ENCODE measurements at places on chromosomes 7 and 10.
A peak's percentile ranks its signal among the peaks of the same experiment; 100 is the strongest.

DNA sequence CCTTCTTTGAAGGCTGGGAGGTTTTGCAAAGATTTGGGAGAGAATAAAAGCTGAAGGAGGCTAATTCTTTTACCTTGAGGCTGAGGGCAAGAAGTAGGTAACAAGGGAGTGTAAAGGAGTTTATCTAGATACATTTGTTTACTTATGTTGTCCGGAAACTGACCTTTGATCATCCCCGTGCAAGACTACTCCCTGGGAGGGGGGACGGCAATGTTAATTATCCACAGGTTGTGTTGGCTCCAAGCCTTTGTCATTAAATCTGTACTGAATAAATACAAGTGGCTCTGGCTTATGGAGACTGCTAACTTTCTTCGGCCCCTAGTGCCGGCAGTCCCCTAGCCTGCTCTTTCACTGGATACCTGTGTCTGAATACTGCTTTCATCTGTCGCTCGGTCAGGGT is 1250.6 kb upstream of the LRRTM3 start:
- DNase-seq, result no peak

DNA sequence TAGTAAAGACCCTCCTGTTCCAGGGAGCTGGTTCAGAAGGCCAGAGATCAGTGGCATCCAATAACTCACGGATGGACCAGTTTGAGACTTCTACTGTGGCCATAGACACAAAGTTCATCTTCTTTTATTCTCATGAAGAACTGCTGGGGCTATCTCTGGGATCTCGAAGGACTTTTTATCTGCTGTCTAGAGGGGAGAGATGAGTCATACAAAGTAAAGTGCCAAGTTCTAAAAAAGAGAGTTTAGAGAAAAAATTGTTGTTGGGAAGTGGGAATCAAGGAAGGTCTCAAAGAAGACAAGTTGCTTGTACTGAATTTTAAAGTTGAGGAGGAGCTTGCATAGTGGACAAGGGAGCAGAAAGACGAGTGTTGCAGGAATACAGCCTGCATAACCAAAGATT is 8.0 kb upstream of the FAM221A start:
- DNase-seq, result no peak

DNA sequence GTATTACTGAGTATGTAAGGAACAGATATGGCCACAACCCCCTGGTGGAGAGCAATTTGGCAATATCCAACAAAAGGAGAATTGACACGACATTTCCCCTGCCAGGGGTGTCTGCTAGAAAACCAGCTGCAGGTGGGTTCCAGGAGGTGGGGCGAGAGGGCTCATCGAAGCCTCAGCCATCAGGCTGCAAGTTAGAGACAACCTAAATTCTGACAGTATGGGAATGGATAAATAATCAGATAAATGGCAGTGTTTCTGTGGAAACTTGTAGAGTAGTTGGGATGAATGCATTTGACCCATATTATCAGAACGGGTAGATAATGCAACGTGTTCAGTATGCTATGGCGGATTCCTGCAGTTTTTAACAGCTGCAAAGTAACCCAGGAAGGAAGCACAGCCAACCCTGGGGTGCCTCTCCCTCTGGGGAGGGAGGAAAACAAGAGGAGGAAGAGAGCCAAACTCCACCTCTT is 3.5 kb downstream of the TMEM273 start:
- no peak for DNase-seq

DNA sequence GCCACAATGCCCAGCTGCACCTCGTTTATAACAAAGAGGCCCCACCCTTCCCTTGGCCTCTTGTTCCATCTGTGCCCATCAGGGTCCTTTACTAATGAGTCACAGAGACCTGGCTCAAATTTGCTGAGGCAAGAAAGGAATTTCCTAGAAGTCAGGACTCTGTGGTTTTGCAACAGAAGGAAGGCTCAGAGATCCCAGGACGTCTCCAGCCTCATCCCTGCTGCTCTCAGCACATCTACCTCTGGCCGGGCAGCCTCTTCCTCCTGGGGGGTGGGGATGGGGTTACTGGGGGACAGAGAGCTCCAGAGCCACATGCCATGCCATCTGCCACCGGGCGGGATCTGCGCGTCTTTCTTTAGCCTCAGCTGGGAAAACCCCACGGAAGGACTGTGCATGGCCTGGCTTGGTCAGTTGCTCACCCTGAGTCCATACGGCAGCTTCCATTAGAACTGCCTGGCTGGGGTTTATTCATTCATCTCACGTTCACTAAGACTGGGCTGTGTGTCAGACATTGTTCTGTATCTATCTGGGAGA is 41.9 kb upstream of the PSMG3 start:
- DNase-seq, result no peak

DNA sequence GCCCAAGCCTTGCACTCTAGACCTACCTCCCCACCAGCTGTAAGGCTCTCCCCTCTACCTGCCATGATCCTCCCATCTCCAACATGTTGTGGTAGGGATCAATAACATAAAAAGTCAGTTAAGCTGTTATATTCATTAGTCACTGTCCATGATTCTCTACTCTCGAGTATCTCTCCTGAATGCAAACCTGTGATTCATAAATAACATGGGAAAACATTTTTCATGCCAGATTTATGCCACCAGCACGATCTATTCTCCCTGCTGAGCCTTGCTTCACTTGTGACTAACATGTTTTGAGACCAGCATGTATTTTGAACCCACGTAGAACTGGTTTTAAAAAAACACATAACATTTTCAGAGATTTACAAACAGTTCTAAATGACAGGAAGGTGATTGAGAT is 30.3 kb downstream of the TMEM168 start:
- no peak for DNase-seq

- DNase-seq, result peak; percentile 39
Observed at GRCh38 chr7:1912593-1913465, 242.8 kb downstream of the ELFN1 start.

DNA sequence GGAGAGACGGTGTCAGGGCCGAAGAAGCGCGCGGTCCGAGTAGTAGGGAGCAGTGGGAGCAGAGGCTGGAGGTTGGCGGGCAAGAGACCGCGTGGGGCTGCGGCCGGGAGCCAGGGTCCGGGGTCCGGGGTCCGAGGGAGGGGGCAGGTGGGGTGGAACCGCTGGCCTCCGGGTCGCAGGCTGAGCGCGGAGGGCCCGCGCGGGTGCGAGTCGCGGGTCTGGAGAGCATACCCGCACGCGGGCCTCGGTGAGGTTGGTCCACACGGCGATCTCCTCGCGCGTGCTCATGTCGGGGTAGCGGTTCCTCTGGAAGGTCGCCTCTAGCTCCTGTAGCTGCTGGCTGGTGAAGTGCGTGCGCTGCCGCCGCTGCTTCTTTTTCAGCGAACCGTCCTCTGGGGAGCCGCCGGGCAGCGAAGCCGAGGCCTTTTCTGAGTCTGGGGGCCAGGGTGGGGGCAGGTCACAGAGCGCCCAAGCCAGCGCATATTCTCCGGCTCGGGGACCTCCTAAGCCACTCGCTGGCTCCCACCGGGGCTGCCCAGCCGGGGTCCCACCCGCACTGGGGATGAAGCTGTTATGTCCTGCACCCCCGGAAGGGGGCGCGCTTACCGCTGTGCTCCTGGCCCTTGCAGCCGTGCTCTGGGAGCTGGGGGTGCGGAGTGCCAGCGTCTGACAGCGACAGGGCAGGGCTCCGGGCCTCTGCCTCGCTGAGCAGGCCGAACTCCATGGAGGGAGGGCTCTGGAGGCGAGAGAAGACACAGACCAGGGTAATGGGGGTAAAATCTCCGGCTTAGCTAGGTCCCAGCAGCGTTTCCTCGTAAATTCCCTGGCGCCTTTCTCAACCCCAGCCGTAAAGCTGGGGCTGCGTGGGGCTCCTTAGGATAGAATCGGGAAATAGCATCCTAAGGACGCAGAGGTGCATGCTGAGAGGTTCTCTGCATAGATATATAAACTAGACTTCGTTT is 5.5 kb downstream of the ELOVL3 start:
- DNase-seq, result peak; percentile 75

- peak; percentile 24 for DNase-seq
Observed at GRCh38 chr10:35495521-35496119, 109.5 kb upstream of the GJD4 start.

DNA sequence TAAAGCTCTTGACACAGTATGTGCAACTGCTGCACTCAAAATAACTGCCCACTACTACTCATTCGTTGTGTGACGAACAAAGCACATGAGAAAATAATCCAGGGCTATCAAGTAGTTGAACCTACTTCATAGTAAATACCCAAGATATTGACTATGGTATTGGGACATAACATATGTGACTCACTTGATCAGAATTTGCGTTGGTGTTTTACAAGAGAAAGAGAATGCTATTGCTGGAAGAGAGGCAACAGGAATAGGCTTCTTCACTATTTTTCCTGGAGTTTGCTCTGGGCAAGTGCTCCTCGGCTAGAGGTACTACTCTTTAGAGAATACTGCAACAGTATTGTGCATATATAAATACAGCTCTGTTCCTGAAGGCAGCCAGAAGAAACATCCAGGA is 2.5 kb downstream of the DGKB start:
- no peak for DNase-seq

DNA sequence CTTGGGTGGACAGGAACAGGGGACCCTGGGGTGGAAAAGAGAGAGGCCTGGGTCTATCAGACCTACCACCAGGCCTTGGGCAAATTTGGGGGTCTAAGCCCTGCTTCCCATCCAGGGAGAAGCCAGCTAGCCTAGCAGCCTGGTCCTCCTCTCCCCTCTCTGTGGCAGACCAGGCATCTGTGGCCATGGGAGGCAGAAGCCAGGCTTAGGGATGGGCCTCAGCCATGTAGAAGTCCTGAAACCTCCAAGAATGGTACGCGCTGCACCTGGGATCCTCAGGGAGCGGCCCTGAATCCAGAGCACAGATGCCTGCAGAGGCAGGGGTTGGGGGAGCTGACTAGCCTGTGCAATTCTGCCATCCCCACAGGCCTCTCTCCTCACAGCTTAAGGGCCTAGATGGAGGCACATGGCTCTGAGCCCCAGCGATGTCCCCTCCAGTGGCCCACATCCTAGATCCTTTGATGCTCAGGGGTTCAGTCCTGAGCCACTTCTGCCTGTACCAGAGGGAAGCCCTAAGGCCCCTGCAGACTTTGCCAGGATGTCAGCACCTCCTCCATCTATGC is 21.2 kb downstream of the GRID1 start:
- no peak for DNase-seq

DNA sequence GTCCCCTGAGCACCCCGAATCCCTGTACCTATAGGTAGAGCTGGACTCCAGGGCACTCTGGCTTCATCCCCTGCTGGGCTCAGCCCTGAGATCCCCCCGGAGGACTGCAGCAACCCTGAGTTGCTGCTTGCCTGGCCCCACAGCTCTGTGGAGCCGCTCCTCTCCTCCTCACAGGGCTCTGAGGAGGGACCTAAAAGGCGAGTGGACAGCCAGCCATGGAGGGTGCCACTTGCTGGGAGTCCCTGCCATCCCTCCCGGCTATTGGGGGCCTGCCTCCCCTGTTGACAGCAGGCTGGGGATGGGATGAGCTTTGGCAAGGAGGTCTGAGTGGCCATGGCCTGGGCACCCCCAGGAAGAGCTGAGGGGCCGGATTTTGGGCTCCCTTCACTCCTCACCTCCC is 28.0 kb upstream of the RASGEF1A start:
- DNase-seq, result no peak

- DNase-seq, result no peak
Observed at GRCh38 chr7:49060743-49061142, 136.4 kb downstream of the CDC14C start.

DNA sequence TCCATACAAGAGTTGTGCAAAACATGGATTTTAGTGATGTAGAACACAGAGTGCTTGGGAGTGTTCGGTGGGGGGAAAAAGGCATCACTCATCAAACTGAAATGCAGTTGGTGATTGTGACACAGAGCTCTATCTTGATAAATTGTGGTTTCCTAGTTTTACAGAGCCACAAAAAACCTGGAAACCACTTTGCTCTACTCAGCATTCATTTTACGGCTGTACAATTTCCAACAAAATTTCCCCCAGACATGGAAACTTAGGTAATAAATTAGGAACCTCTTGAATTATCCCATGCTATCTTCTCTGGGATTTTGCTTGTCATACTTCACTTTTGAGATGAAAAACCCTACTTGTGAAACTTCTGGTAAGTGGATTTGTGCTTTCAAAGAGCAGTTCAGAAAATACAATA is 614.9 kb upstream of the FZD8 start:
- no peak for DNase-seq

GRCh38 chr10:659688-660141 is 29.8 kb downstream of the DIP2C start:
- peak; percentile 1 for DNase-seq

- DNase-seq, result no peak
Observed at GRCh38 chr10:125093974-125094705, 66.2 kb downstream of the CTBP2 start.

GRCh38 chr7:13540429-13540828 is 449.0 kb downstream of the ETV1 start:
- no peak for DNase-seq

DNA sequence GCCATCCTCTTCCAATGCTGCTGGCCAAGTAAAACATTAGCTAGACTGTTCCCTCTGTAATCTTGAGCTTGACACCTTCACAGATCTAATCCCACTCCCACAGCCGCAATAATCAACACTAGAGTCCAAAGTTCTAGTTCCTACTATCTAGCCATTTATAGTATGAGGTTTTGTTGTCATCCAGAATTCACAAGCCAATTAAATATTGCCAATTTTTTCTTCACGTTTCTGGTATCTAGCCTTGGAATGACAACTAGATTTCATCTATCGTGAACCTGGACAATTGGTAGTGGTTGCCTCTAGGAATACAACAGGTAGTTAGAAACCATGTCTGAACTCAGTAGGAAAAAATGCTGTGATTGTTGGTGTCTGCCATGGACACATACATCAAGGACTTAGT is 10.4 kb downstream of the WASL start:
- no peak for DNase-seq

GRCh38 chr10:10782603-10783002 is 235.1 kb upstream of the CELF2 start:
- DNase-seq, result no peak

GRCh38 chr10:131646551-131647525 is 254.0 kb upstream of the PPP2R2D start:
- no peak for DNase-seq

DNA sequence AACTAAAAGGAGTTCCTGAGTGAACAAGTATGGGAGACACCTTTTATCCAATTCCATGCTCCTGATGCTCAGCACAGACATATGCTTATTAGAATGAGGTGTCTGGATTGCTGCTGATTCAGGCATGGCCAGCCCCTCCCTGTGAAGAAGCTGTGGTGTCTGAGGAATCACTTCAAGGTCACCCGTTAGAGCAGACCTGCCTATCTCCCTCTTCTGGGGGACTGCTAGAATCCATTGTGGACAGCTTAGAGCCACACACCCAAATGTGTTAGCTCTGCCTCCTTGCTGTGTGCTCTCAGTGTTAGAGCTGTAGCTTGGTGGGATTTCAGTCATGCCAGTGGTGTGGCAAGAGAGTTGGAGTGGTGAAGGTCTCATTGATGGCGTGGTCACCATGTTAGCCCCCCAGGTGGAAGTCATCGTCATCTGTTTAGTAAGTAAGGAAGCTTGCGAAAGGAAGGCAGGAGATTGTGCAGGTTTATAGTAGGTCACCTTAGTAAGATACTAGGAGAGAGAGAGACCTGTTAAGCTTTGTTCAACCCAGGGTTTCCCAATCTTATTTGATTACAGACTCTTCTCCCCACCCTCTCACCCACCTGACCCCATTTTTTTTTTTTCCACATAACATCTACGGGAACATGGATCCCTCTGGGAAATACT is 12.8 kb downstream of the PRXL2A start:
- no peak for DNase-seq
